ENCODE measurements at places on chromosomes 1 and 21.

- no peak for DNase-seq
These were observed 2.6 kb upstream of the FCRL6 start for GRCh38 chr1:159799446-159799985.

DNA sequence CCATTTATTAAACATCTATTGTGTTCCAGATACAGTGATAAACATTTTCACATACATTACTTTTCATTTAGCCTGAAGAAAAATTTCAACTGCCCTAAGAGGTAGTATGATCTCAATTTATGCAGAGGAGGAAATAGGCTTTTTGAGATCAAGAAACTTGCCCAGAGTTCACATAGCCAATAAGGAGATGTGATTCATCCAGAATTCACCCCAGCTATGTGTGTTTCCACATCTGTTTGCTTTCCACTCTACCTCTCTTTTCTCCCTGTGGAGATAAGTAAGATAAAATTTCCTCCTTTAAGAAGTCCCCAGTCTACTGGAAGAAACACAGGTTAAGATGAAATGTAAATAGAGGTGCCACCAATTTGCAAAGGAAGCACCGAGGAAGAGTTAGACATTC is 199.7 kb upstream of the C8B start:
- DNase-seq: no peak

DNA sequence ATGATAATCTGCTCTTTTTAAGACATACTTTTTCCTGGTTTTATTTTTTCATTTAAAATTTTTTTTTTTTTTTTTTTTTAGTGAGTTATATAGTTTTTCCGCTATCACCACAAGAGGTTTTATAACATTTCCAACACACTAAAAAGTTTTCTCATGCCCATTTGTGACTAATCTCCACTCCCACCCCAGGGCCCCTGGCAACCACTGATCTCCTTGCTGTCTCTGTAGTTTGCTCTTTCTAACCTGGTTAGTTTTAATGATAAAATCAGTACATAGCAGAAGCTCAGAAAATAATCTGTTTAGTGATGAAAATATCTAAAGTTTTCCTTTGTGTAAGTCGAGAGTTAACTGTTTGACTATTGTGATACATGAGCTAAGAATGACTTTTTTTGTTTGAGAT is 41.8 kb downstream of the IARS2 start:
- no peak for DNase-seq

DNA sequence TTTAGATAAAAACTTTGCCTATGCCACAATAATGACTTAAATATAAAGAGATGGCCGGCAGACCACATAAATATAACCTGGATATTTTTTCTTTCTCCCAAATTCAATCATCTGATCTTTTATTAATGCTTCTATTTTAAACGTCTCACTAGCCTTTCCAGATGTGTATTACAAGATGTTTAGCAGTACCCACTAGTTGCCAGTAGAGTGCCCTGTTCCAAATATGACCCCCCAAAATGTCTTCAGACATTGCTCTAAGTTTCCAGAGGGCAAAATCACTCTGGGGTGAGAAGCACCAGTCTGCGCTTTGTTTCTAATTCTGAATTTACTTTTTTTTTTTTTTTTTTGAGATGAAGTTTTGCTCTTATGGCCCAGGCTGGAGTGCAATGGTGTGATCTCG is 268.1 kb downstream of the GRIK1 start:
- no peak for DNase-seq

DNA sequence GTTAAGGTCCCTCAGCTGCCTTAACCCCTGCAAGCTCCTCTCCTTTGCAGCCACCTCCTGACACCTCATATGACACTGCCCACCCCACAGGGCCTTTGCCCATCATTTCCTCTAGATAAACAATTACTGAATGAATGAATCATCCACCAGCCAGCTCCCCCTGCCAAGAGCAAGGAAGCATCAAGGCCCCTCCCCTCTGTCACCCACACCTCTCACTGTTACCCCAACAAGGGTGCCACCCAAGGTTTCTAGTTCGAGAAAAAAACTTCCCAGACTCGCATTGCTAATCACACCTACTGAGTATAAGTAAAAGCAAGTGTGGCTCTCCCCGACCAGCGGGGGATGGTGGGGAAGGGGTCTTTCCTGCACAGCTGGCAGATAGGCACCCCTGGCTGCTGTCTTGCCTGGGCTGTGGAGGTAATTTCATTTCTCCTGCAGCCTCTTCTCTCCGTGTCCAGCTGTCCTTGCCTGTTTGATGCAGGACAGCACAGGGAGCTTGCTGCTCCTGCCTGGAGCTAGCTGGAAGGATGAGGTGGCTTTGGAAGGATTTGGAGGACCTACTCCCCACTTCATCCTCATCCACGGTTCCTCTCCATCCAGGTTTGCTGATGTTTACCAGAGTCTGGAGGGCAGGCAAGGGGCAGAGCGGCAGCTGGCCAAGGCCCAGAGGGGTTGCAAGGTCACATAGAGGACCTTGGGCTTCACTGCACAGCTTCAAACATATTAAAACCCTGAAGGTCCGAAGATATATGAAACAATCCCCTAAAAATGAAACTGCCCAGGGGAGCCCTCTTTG is 33.1 kb upstream of the LBR start:
- DNase-seq: peak; percentile 66

GRCh38 chr1:43300378-43301094 is at the start of gene TIE1:
TIE1 (plus strand) TSS chr1:43300982; CDS start chr1:43301072, 90 bp downstream.
- DNase-seq: no peak

GRCh38 chr1:53411541-53412152 is 47.6 kb upstream of the DMRTB1 start:
- DNase-seq: no peak

DNA sequence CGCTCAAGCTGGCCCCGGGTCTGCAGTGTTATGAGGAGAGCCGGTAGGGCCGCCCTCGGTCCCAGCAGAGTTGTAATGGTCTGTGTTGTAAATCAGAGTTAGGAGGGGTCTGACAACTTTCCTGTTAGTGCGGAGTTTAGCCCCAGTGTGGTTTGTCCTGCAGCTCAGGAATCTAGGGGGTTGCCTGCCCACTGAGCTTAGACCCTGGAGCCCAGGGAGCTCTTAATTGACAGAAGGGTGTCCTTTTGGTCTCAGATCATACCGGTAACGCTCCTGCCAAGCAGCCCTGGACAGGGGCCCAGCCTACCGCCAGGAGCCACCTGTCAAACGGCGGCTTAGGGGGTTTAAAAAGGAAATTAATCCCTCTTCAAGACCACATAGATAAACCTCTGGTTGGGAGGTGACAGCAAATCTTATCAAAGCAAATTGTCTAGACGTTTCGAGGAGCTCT is 164.4 kb downstream of the DYRK1A start:
- DNase-seq: no peak

DNA sequence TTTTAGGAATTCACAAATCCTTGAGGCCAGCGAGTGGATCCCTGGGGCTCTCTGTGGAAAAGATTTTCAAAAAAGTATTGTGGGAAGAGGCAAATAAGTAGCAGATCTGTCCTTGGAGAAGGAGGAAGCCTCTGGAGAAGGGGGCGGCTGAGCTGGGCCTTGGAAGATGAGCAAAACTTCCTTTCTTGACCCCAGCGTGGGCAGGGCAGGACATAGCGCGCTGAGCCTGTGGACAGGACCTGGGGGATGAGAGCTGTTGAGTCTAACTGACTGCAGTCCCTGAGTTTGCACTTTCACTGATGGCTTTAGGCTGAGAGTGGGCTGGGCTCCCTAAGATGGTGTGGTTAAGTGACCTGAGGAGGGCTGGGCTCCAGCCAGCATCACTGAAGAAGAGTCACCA is 170.2 kb upstream of the GALNT2 start:
- DNase-seq: no peak

DNA sequence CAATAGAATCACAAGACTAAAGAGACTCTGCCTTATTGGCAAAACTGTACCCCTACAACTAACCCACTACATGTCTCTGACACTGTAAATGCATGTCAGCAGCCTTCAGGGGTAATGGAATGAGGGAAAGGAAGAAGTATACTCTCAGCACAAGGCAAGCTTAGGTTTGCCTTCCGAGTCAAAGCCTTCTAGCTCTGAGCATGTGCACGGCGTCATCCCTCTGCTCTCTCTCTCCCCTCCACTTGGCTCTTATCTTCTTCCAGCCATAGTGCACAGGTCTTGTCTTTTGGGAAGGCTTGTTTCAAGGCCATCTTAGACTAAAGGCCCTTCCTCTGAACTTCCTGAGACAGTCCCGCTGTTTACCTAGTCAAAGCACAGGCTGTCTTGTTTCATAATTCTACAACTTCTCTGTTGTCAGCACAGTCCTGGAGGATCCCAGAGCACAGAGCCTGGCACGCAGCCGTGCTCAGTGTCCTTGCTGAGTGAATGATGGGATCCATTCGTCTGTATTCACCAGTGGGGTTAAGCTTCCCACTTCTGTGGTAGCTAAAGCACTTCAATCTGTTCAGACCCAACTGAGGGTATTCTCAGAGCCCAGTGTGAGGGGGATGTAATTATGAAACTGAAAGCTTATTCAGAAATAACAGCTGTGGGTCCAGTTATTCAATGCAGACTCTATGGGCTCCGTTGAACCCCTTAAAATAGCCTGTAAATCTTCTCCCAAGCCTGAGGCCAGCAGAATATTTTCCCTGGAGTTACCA is 166.5 kb upstream of the PLD5 start:
- no peak for DNase-seq

GRCh38 chr1:98741164-98741563 is 79.6 kb downstream of the SNX7 start:
- no peak for DNase-seq

- DNase-seq: no peak
These were observed 61.4 kb downstream of the KAZN start for GRCh38 chr1:14659913-14660312.

DNA sequence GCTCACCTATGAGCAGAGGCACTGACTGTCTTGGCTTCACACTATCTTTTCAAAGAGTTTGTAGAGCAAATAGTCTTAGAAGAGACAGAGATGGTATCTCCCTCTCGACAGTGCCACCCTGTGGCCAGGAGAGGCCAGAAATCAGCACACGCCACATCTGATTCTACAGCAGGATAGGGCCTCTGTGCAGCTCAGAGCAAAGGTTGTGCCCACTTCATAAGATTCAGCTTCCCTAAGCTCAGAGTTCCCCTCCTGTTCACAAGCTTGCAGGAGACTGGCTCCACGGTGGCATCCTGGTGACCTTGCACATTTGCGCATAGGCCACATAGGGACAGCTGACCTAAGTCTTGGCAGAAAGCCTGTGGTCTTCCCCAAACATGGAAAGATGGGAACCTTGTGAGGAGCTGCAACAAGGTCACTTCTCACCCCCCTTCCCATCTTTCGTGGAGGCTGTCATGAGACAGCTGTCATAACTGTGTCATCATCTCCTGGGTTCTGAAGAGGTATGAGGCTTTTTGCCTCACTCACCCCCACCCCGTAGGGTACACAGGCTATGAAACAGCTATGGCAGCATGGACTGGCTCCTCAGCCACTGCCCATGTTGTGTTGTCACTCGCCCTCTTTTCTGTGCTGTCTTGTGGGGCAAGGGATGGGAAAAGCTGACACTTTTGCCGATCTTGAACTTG is 3.0 kb downstream of the ITLN2 start:
- DNase-seq: peak; percentile 75

- no peak for DNase-seq
These were observed 17.7 kb downstream of the TMEM201 start for GRCh38 chr1:9606458-9606857.

DNA sequence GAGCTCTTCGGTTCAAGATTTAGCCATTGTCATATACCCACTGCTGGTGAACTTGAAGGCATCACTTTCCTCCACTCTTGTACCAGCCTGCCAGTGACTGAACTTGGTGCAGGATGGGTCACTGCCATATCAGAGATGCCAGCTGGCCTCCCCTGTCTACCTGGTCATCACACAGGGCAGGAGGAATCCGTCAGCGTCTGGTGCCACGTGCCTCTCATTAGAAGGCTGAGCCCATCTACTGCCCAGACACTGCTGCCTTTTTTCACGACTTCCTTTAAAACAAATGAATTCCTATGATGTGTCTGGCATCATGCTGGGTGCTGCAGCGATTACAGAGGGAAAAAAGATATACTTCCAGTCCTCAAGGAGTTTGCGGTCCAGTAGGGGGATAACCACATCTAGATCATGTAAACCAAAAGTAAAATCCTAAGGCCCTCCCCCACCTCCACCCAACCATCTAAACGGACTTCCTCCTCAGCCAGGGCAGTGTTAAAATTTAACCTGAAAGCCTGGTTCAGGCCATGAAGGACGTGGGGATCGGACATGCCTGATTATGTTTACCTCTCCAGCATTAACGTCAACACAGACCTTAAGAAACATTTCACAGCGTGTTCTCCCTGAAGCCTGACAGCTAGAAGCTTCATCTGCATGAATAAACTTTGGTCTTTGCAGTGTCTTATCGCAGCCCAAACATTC is 29.2 kb upstream of the PDE9A start:
- no peak for DNase-seq

DNA sequence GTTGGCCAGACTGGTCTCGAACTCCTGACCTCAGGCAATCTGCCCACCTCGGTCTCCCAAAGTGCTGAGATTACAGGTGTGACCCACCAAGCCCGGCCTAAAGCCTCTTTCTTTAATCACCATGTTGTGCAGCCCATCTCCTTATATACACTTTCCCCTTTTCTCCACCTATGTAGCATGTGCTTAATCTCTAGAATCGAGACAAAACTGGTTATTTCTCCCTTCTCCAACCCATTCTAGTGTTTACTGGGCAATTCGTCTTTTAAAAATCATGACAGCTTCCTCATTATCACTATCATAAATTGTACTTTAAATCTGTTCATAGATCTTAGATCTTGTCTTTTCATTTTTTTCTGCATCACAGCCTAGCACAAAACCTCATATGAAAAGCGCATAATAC is 285.7 kb downstream of the PDE4B start:
- no peak for DNase-seq

DNA sequence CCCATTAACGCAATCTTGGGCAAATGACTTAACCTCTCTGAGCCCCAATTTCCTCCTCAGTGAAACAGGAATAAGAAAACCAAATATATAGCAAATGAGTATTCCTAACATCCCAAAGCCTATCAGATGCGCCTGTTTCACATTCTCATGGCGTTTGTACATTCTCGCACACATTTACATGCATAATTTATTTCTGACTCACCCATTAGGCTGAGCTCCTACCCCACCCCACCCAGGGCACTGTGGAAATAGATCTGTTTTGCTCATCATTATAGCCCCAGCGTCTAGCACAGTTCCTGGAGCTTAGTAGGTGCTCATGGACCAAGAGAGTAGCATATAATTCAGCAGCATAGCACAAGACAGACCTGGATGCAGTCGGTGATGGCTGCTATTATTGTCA is 146.1 kb upstream of the VANGL1 start:
- DNase-seq: no peak

GRCh38 chr1:182391362-182392049 is at the start of gene GLUL:
GLUL (minus strand) TSS chr1:182391790; CDS start chr1:182388737, 3,053 bp downstream.
- DNase-seq: peak; percentile 69

- DNase-seq: no peak
These were observed 60.8 kb downstream of the ALPL start for GRCh38 chr1:21569820-21570527.

DNA sequence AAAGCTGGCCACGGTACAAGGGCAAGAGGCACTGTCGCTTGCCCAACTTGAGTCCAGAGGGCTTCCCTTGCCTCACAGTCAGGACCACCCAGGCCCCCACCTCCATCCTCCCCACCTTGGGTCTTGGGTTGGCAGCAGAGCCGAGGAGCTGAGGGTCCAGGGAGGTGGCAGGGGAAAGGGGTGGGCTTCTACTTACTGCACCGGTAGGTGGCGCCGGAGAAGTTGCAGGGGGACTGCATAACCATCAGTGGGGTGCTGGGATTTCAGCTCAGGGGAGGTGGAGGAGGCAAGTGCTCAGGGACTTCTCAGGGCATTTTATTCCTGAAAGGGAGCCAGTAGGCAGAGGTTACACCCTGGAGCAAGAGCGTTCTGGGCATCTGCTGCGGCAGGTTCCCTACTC is 44.0 kb downstream of the TRIM62 start:
- DNase-seq: peak; percentile 28

Data from activated naive CD4-positive, alpha-beta T cell treated with anti-CD3 and anti-CD28 coated beads, Interleukin-2, amount 50 U/mL, for 16 hours (primary cell).